Cardiac septum (tissue), 1 donor: ENCODE measurements at places on chromosomes 6 and 20. TPM values are rescaled to one million over a fixed set of nuclear protein-coding genes. Genes with fewer than 3 reads are reported as not detected.
A peak's percentile ranks its signal among the peaks of the same experiment; 100 is the strongest.

The TCP11 gene
- not detected for total RNA-seq

The LHFPL5 gene
- not detected for total RNA-seq

DNA sequence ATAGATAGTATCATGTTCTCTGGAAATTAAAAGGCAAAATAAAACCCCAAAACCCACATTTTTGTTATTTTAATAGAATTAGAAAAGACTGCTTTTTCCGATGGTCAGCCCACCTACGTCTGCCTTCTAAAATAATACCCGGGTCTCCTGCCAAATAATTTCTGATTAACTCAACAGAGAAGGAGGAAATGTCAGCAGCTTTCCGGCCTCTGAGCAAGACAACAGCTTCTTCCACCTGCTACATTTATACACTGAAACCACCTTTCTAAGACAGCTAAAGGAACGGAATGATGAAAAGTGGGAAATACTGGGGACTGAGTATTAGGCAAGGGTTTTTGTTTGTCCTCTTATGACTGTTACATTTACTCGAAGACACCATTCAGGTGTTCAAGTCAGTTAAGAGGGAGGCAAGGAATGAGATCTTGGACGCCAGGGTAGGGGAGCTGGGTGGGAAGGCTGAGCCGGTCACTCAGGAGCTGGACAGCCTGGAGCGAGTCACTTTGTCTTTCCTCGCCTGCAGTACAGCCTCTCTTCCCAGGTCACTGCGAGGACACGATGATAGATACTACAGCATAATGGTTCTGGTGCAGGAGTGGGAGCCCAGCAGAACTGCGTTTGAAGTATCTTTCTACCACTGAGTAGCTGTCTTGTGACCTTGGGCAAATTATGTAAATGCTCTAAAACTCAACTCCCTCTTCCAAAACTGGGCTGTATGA lies 96.3 kb upstream of the QKI start:
- DNase-seq: no peak

DNA sequence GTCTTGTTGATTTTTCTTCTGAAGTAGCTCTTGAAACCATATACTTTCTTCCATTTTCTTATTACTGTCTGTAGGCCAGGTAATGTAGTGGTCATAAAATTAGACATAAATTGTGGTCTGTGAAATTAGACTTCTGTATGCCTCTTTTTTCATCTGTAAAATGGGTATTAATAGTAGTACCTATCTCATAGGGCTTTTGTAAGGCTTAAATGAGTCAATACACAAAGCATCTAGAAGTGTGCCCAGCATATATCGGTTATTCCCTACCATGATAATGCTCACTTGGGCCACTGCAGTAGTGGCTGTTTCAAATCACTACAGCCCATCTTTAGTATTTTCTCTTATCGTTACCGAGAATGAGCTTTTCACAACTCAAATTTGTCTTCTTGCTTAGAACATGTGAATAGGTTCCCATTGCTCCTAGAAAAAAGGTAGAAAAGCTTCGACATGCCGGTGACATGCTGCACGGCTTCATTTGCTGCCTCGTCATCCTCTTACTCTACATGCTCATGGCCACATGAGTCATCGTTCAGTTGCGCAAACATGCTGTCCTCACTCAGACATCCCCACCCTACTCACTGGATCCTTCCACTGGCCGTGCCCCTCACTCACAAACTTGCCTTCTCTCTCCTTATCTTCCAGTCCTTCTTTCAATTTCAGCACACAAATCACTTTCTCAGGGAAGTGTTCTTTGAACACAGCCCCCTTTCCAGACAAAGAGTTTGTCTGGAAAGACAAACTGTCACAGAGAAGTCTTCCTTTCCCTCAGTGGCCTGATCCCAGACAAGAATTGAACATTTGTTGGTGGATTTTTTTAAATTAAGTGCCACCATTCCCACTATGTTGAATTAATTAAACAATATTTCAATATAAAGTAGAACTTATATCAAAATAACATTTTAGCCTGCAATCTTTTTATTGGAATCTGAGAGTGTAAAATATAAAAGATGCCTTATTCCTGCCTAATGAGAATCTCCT lies 32.2 kb upstream of the ERVFRD-1 start:
- peak; percentile 92 for DNase-seq

- no peak for DNase-seq
These were observed 50.0 kb upstream of the PLCB1 start for GRCh38 chr20:8082025-8082424.

- DNase-seq: no peak
These were observed 31.0 kb upstream of the PSMF1 start for GRCh38 chr20:1087311-1087905.
